ENCODE measurements at places on chromosomes 3 and 15. TPM values are rescaled to one million over a fixed set of nuclear protein-coding genes. Genes with fewer than 3 reads are reported as not detected.

RTP3 gene
- total RNA-seq = not detected

FES gene
- total RNA-seq = 144 TPM

CPNE4 gene
- total RNA-seq = 0.34 TPM

DNA sequence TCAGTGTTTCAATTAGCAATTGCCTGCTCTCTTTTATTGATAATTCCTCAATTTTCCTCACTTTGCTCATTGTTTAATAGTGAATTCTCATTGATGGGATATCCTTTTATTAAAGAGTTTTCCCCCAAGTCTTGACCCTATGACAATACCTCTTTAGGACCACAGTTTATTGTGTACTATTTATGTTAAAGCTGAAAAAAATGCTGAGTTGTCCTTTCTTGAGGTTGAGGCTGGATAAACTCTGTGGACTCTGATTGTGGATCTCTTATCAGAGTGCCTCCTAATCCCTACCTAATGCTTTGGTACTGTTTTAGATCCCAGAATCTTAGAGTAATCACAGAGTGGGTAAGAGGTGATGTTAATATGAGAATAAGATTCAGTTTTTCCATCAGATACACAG, 416.3 kb upstream of the GBE1 start:
- no peaks in the 10 kb centered on the region for H3K4me1 ChIP-seq
- DNase-seq = no peak
- no peaks in the 10 kb centered on the region for H3K27me3 ChIP-seq
- H3K4me3 ChIP-seq = no peak overlapping the region
- no peak overlapping the region for H3K27ac ChIP-seq

DNA sequence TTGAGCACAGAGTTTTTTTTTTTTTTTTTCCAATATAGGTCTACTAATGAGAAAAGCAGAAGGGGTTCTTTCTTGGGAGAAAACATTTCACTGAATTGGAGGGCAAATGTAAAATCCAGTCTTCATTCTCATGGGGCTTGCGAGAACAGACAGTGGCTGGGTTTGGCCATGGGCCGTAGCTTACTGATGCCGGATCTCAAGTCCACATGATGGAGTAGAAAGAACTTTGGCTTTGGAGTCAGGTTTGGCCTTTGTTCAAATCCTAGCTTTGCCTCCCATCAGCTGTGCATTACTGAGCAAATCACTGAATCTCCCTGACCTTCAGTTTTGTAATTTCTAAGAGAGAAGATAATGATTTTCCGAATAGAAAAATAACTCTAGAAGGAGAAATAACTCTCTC, 59.7 kb downstream of the LMCD1 start:
- no peak overlapping the region for H3K27ac ChIP-seq
- H3K4me3 ChIP-seq = no peak overlapping the region
- H3K4me1 ChIP-seq = peaks cover 15% of the 10 kb centered on the region
- H3K27me3 ChIP-seq = no peaks in the 10 kb centered on the region

GXYLT2 gene
- 4.4 TPM for total RNA-seq

All from upper lobe of left lung (tissue), 6 donors.